Osteoblast (primary cell): ENCODE measurements at places on chromosomes 3 and 15. TPM values are rescaled to one million over a fixed set of nuclear protein-coding genes. Genes with fewer than 3 reads are reported as not detected.

- no peaks in the 10 kb centered on the region for H3K4me1 ChIP-seq
- no peak overlapping the region for H3K4me3 ChIP-seq
- no peak for DNase-seq
- H3K27me3 ChIP-seq, result no peaks in the 10 kb centered on the region
- no peak overlapping the region for H3K27ac ChIP-seq
Measured at GRCh38 chr15:31569836-31570235, 243.2 kb downstream of the KLF13 start.

DNA sequence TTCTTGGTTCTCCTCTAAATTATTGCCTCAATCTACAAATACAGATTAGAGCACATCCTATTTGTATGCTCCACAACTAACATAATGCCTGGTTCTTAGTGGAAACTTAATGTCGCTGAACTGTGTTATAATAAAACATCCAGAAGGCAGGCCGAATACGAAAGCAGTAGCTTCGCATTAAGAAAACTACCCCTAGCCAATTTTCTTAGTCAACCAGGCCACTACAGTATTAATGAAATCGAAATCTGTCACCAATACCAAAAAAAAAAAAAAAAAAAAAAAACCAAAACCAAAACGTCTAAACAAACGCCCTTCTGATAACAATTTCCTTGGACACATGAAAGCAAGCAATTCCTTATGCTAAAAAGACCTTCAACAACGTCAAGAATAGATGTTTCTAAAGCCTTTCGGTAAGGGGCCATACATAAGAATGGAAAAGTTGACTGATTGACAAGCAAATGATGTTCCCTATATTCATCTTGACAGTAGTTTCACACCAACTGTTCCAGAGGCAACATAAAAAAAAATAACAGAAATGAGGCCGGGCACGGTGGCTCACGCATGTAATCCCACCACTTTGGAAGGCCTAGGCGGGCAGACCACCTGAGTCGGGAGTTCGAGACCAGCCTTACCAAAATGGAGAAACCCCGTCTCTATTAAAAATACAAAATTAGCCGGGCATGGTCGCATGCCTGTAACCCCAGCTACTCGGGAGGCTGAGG, 1.3 kb downstream of the DENND6A start:
- no peaks in the 10 kb centered on the region for H3K27me3 ChIP-seq
- H3K4me3 ChIP-seq, result peak overlapping the region; percentile 85
- H3K27ac ChIP-seq, result peak overlapping the region; percentile 72
- H3K4me1 ChIP-seq, result peaks cover 5% of the 10 kb centered on the region
- H3K36me3 ChIP-seq, result no peaks in the 10 kb centered on the region

The IL5RA gene
- not detected in 2 replicates for total RNA-seq

The PCSK6 gene
- 0.29 and 0.72 TPM in 2 replicates for total RNA-seq

- no peak for DNase-seq
- H3K4me3 ChIP-seq, result no peak overlapping the region
- no peaks in the 10 kb centered on the region for H3K36me3 ChIP-seq
- H3K27me3 ChIP-seq, result peaks cover 26% of the 10 kb centered on the region
Measured at GRCh38 chr3:196009456-196009855, 72.4 kb downstream of the TFRC start.

- no peaks in the 10 kb centered on the region for H3K36me3 ChIP-seq
- no peak overlapping the region for H3K27ac ChIP-seq
- H3K4me3 ChIP-seq, result no peak overlapping the region
- H3K27me3 ChIP-seq, result peaks cover 17% of the 10 kb centered on the region
- DNase-seq, result no peak
- no peaks in the 10 kb centered on the region for H3K4me1 ChIP-seq
Measured at GRCh38 chr15:101482526-101483371, 6.8 kb downstream of the PCSK6 start.

DNA sequence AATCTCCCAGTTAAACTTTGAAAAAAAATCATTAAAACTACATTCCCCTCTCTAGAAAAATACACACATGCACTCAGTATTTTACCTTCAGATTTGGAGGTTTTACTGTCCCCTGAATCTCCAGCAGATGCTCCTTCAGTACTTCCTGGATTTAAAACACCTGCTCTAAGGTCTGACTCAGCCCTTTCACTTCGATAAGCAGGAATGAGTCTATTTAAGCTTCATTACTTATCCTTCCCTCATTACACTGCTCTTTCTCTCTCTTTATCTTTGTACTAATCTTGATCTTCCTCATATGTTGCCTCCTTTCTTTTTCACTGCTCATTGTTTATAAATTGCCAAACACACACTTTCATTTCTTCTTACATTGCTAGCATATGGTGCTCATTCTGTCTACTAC, 443.9 kb downstream of the DIPK2A start:
- H3K27ac ChIP-seq, result no peak overlapping the region
- no peak for DNase-seq
- no peaks in the 10 kb centered on the region for H3K27me3 ChIP-seq
- no peaks in the 10 kb centered on the region for H3K36me3 ChIP-seq

The TIGIT gene
- not detected in 2 replicates for total RNA-seq

GRCh38 chr3:123089611-123090331, 22.9 kb downstream of the PDIA5 start:
- H3K4me1 ChIP-seq, result peaks cover 23% of the 10 kb centered on the region
- H3K4me3 ChIP-seq, result no peak overlapping the region
- no peak for DNase-seq
- no peaks in the 10 kb centered on the region for H3K27me3 ChIP-seq

- peaks cover 18% of the 10 kb centered on the region for H3K4me1 ChIP-seq
- peak; percentile 69 for DNase-seq
- no peak overlapping the region for H3K27ac ChIP-seq
- no peak overlapping the region for H3K4me3 ChIP-seq
- peaks cover 3% of the 10 kb centered on the region for H3K36me3 ChIP-seq
- H3K27me3 ChIP-seq, result no peaks in the 10 kb centered on the region
Measured at GRCh38 chr3:49535971-49536874, 18.1 kb upstream of the BSN start.

GRCh38 chr3:192841428-192841827, 76.2 kb downstream of the MB21D2 start:
- no peaks in the 10 kb centered on the region for H3K27me3 ChIP-seq
- H3K36me3 ChIP-seq, result no peaks in the 10 kb centered on the region
- no peak overlapping the region for H3K27ac ChIP-seq
- peaks cover 13% of the 10 kb centered on the region for H3K4me1 ChIP-seq

GRCh38 chr3:32842531-32842931, 24.7 kb downstream of the TRIM71 start:
- no peaks in the 10 kb centered on the region for H3K27me3 ChIP-seq
- H3K27ac ChIP-seq, result no peak overlapping the region
- H3K36me3 ChIP-seq, result no peaks in the 10 kb centered on the region

The AADAC gene
- not detected in 2 replicates for total RNA-seq

- peaks cover 18% of the 10 kb centered on the region for H3K4me1 ChIP-seq
- peak overlapping the region; percentile 93 for H3K27ac ChIP-seq
- no peaks in the 10 kb centered on the region for H3K27me3 ChIP-seq
- H3K4me3 ChIP-seq, result no peak overlapping the region
- DNase-seq, result no peak
Measured at GRCh38 chr3:4866866-4867265, 112.4 kb upstream of the BHLHE40 start.

GRCh38 chr3:98599647-98600411, 6.4 kb upstream of the CPOX start:
- no peaks in the 10 kb centered on the region for H3K27me3 ChIP-seq
- H3K36me3 ChIP-seq, result no peaks in the 10 kb centered on the region
- no peaks in the 10 kb centered on the region for H3K4me1 ChIP-seq
- no peak for DNase-seq
- no peak overlapping the region for H3K27ac ChIP-seq

DNA sequence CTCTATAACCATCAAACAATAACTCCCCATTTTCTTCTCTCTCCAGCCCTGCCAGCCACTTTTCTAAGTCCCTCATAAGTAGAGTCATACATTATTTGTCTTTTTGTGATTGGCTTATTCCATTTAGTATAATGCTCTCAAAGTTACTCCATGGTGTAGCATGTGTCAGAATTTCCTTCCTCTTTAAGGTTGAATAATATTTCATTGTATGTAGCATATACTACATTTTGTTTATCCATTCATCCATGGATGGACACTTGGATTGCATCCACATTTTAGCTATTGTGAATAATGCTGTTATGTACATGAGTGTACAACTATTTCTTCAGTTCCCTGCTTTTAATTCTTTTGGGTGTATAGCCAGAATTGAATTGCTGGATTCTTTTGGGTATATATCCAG, 138.4 kb downstream of the ATG7 start:
- no peaks in the 10 kb centered on the region for H3K4me1 ChIP-seq
- no peak overlapping the region for H3K4me3 ChIP-seq
- no peaks in the 10 kb centered on the region for H3K27me3 ChIP-seq
- no peak for DNase-seq
- no peak overlapping the region for H3K27ac ChIP-seq
- H3K36me3 ChIP-seq, result no peaks in the 10 kb centered on the region

DNA sequence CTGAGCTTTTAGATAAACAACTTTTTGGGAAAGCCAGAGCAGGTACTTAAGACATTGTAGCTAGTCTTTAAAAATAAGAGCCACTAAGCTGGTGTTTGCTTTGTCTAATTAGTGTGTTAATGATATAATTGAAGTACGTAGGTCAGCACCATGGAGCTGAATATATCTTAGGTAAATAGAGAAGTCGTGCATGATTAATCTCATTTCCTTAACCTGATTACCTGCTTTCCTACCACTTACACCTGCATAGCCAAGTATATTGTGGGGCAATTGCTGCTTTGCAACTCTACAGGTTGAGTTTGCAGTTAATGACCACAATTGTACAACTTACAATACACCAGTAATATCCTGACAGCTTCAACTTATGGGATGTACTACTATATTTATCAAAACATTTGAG, 17.6 kb upstream of the TOPAZ1 start:
- no peak overlapping the region for H3K27ac ChIP-seq
- no peaks in the 10 kb centered on the region for H3K36me3 ChIP-seq
- H3K4me3 ChIP-seq, result no peak overlapping the region
- peaks cover 12% of the 10 kb centered on the region for H3K4me1 ChIP-seq
- DNase-seq, result no peak

- no peak for DNase-seq
- H3K4me3 ChIP-seq, result no peak overlapping the region
- H3K27ac ChIP-seq, result no peak overlapping the region
- no peaks in the 10 kb centered on the region for H3K27me3 ChIP-seq
Measured at GRCh38 chr3:64878362-64878761, 190.6 kb upstream of the ADAMTS9 start.

- H3K36me3 ChIP-seq, result no peaks in the 10 kb centered on the region
- H3K27me3 ChIP-seq, result no peaks in the 10 kb centered on the region
- H3K4me3 ChIP-seq, result no peak overlapping the region
- H3K4me1 ChIP-seq, result no peaks in the 10 kb centered on the region
- H3K27ac ChIP-seq, result no peak overlapping the region
Measured at GRCh38 chr15:53448232-53449015, 311.0 kb downstream of the WDR72 start.

DNA sequence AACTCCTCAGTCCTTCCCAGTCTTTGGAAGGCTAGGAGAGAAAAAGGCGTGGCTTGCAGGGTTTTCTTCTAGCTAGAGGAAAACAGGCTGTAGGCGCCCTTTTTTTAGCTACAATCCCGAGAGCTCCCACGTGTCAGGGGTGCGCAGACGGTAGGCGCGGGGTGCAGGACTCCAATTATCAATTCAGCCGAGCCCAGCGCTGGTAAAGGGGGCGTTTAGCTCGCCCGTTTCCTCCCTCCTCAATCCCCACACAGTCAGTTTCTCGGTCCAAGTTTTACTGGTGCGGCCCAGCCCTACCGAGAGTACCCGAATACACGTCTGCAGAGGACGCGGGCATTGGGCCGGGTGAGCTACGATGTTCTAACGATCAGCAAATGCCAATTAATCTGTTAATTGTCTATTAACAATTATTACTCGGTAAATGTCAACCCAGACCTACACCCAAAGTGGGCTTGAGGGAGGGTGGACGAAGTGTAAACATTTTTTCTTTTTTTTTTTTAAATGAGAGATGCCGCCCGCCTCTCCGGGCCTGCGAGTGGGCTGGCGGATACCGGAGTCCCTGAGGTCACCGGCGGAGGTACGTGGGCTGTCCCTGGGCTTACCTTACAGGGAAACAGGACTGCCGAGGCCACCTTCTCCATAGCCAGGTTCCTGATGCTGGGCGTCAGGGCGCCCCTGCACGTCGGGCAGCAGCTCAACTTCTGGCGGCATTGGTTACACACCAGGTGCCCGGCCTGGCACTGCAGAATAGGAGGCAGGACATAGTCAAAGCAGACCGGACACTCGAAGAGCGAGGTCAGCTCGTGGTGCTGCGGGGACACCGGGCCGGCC, 923 bp downstream of the SIAH2 start:
- peak; percentile 93 for DNase-seq
- peak overlapping the region; percentile 89 for H3K27ac ChIP-seq
- H3K27me3 ChIP-seq, result no peaks in the 10 kb centered on the region

The CPNE9 gene
- total RNA-seq, result not detected in 2 replicates

The THPO gene
- under 0.01 TPM in 1 of 2 replicates, not detected in the other for total RNA-seq

The LIPC gene
- 1.1 and 2.7 TPM in 2 replicates for total RNA-seq

The DGKG gene
- total RNA-seq, result 2.5 and 2.9 TPM in 2 replicates
